ENCODE measurements at places on chromosomes 5 and 9. TPM values are rescaled to one million over a fixed set of nuclear protein-coding genes. Genes with fewer than 3 reads are reported as not detected.

Gene LHFPL2
- total RNA-seq, result 35.9 TPM

DNA sequence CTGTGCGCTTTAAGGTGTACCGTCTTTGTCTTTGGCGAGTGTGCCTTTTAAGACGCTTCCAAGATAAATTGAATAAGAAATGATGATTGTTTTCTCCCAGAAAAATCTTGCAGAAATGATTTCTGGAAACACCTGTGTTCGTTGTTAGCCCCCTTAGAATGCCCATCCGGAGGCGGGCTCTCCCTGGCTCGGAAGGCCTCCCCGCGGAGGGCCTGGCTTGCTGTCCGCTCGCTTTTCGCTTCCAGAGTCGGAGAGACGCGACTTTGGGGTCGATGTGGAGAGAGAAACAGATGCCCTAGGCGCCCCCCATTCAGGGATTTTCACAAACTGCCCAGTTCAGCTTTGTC is 23.9 kb downstream of the LECT2 start:
- DNase-seq, result no peak

- no peak for DNase-seq
These were observed 218.7 kb upstream of the S1PR3 start for GRCh38 chr9:88772575-88772974.

Gene FOXD4L4
- total RNA-seq, result 1.9 TPM

DNA sequence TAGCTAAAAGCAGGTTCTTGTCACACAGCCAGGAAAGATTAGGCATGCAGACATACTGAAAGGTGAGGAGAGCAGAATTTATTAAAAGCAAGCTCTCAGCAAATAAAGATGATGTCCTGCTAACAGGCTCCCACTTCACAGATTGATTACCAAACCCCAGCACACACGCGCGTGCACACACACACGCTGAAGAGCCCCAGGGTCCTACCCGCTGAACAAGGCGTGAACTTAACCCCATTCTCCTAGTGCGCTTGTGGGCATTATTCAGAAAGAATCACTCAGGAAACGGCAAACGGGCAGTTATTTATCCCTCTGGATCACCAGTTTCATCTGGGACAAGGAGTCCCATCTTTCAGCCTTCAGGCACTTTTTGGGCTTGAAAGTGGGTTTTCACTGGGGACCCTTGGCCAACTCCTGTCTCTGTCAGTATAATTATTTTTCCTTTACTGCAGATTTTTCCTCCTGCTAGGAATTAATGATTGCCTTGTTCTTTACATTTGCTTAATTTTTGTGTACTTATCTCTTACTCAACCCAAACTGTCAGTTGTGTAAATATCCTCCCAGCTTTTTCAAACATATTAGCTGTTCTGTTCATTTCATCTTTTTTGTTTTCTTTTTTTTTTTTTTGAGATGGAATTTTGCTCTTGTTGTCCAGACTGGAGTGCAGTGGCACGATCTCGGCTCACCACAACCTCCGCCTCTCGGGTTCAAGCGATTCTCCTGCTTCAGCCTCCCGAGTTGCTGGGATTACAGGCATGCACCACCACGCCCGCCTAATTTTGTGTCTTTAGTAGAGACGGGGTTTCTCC is 92.6 kb downstream of the RIC1 start:
- DNase-seq, result no peak

DNA sequence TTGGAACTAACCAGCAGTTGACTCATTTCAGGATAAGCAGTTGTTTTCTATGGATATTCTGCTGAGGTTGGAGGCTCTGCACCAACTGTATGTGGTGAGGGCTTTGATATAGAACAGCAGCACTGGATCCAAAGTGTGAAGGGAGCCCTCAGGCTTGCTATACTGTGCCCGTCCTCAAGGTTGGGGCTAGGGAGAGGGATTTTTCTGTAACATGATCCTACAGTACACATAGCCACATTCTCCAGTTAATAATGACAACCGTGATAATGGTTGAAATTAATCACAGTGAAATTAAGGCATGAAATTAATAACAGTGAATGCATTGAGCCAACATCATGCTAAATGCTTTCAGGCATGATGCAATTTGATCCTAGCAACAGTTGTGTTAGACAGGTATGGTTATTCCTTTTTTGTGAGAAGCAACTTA is 36.7 kb downstream of the ARHGAP26 start:
- peak; percentile 69 for DNase-seq

- peak; percentile 29 for DNase-seq
These were observed 5.6 kb downstream of the OTULINL start for GRCh38 chr5:14587150-14587549.

Gene CACNA1B
- total RNA-seq, result under 0.01 TPM

DNA sequence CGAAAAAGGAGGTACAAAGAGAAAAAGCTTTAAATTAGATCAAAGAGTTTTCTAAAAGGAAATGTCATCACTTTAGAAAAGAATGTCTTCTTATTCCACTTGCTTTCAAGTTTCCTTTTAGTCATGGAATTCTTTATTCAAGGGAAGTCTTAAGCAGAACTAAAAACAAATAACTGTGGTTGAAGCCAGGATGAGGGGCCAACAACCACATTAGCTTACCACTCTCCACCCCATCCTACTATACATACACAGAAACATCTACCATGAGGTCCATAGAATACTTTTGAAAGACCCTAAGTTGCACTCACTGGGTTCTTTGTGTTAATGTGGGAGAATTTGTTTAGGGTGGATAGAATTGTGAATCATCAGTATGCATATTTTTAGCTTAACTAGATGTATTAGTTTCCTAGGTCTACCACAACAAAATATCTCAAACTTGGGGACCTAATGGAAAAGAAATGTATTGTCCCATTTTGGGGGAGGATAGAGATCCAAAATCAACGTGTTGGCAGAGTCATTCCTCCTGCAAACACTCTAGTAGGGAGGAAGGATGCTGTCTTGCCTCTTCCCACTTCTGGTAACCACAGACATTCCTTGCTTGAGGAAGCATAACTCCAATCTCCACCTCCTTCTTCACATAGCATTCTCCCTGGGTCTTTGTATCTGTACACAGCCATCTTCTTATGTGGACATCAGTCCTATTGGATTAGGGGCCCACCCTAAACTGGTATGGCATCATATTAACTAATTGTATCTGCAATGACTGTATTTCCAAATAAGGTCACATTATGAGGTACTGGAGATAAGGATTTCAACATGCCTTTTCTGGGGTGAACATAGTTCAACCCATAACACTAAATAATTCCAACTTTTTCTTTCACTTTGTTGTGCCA is 239.4 kb downstream of the LURAP1L start:
- DNase-seq, result no peak

DNA sequence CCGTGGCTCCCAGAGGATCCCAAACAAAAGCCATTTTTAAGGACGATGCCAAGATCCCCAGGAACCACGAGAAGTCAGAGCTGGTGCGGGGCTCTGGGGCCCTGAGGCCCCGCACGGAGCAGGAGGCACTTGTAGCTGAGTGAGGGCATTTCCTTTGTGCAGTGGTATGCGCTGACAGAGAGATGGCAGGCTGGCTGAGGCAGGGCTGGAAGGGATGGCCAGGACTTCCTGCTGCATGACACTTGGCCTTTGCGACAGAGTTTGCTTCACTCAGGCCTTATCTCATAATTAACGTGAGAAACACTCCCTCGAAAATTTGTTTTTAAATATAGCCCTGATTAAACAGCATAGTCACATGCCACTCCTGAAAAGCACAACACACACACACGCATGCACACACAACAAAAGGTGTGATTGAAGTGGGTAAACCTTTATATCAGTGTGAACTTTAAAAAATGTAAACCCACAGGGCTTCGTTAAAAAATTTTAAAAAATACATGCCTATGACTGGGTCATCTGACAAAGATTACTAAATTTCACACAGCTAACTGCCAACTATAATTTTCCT is 536.6 kb downstream of the PDE4D start:
- peak; percentile 23 for DNase-seq

DNA sequence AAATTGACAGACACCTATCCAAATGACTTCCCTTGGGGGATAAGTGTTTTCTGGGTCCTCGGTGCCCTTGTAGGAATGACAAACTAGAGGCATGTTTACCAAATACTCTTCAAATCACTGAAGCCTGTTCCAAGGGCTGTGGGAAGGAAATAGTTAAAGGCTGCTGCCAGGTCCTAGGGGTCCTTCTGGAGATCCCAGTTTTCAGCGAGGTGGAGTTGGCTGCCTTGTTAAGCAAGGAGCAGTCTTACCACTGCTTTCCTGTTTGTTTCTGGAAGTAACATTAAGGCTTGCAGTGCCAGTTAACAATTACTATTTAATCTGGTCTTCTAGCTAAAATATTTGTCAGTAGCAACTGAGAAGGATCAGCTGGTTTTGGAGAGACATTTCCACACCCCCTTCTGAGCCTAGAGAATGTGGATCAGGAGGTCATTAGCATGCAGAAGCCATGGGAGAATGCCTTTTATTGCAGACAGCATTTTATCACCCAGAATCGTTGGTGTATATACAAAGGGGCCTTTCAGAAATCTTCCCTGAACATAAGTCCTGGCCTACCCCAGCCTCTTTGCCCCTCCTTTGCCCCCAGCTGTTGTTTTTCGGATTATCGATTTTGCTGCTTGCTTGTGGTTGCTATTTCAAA is 238.8 kb downstream of the DMAC1 start:
- no peak for DNase-seq

All from umbilical cord (tissue), 2 donors.